Transverse colon (tissue), 4 donors: ENCODE measurements at places on chromosomes 13 and 19. TPM values are rescaled to one million over a fixed set of nuclear protein-coding genes. Genes with fewer than 3 reads are reported as not detected.

ZNF221 gene
- 32.2 TPM for total RNA-seq

ZNF439 gene
- 15.5 TPM for total RNA-seq

LILRB4 gene
- total RNA-seq: not detected

PCDH20 gene
- total RNA-seq: 6.0 TPM

CCDC70 gene
- not detected for total RNA-seq

SUGP1 gene
- total RNA-seq: 118 TPM

TMEM255B gene
- total RNA-seq: 1.1 TPM

DNA sequence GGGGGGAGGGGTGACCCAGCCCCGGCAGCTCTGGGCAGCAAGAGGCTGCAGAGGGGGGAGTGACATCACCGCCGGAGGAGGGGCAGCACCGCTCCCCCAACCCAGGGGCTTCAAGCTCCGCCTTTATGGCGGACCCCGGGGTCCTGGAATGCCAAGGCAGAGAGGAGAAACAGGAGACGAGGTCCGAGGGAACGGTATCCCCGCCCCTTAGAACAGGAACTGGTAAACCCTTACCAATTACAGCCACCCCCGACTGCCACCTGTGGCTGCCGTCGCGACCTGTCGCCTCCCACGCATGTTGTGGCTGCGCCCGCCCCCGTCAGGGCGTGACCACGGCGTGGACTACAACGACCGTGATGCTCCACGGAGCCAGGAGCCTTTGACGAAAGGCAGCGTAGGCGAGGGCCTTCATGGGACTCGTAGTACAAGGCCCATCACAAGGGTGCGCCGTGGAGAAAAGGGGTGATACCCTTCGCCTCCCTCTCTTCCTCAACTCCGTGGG is 4.1 kb upstream of the KCNC3 start:
- H3K4me1 ChIP-seq: peaks cover 38% of the 10 kb centered on the region
- no peak overlapping the region for H3K4me3 ChIP-seq
- peaks cover 47% of the 10 kb centered on the region for H3K27me3 ChIP-seq
- peak overlapping the region; percentile 48 for H3K27ac ChIP-seq
- DNase-seq: peak; percentile 88

- no peak for DNase-seq
- H3K4me3 ChIP-seq: no peak overlapping the region
- no peaks in the 10 kb centered on the region for H3K4me1 ChIP-seq
These were observed 137.6 kb downstream of the KLF12 start for GRCh38 chr13:73996569-73996968.

DNA sequence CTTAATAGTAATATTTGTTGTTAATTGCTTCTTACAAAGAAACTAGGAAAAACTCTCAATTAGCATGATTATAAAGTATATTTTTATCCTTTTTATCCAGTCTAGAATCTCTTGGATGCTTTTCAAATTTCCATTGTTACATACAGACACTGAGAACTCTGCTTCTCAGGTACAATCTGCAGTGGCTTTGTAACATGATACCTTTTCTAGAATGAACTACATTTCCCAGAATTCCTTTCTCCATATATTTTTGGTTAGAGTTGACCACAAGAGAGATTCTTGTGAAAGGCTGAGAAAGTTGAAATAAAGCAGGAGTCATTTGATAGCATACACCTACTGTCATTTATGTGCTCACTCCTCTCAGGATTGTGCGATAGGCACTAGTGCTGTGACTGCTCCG is 148.6 kb downstream of the SLITRK6 start:
- H3K27me3 ChIP-seq: no peaks in the 10 kb centered on the region
- no peaks in the 10 kb centered on the region for H3K4me1 ChIP-seq
- no peak overlapping the region for H3K27ac ChIP-seq
- H3K4me3 ChIP-seq: no peak overlapping the region
- no peaks in the 10 kb centered on the region for H3K36me3 ChIP-seq

DNA sequence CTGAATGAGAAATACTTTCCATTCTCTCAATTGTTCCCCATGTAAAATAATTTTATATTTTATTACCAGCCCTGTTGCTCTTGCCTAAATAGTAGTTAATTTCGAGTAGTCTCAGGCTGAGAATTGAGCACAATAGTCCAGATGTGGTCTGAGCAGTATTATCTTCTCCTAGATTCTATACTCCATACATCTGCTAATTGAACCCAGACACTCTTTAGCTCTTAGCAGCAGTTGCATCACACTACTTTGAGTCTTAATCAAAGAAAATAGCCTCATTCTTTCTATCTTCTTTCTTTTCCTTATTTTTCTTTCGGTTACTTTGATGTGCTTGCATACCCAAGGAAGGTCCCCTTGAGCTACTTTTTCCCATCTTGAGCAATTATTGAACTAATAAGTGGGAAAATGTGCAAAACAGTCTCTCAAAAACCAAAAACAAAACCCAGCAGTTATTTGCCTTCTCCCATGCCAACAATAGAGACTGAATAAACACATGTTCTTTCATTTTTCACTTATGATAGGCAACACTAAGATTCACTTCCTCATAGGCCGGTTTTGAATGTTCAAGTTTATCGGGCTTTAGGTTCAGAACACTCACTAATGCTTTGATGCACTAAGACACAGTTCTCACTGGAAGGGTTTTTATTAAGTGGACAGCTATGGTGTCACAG is 204.5 kb downstream of the POU4F1 start:
- H3K4me1 ChIP-seq: no peaks in the 10 kb centered on the region
- no peaks in the 10 kb centered on the region for H3K27me3 ChIP-seq
- H3K4me3 ChIP-seq: no peak overlapping the region
- H3K27ac ChIP-seq: no peak overlapping the region

- no peaks in the 10 kb centered on the region for H3K27me3 ChIP-seq
- no peaks in the 10 kb centered on the region for H3K36me3 ChIP-seq
- DNase-seq: peak; percentile 61
- H3K27ac ChIP-seq: peak overlapping the region; percentile 87
- H3K4me1 ChIP-seq: peaks cover 5% of the 10 kb centered on the region
These were observed 919 bp downstream of the VAV1 start for GRCh38 chr19:6773323-6773931.

DNA sequence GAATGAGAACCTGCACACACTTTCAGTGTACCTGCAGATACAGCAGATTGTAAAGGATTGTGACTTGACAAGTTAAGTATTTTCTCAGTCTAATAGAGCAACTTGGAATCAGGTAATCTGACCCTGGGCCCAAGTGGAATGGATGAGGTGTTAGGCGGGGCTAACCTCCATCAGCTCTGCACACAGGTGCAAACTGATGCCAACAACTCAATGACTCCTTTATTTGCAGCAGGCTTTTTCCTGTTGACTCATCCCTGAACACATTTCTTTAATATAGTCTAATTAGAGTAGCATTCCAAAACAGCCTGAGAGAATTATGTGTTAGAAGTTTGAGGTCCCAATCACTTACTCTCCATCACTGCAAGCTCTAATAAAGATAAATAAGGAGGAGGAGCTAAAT is 48.8 kb downstream of the TPT1 start:
- H3K4me3 ChIP-seq: no peak overlapping the region
- no peak overlapping the region for H3K27ac ChIP-seq
- H3K4me1 ChIP-seq: no peaks in the 10 kb centered on the region
- H3K27me3 ChIP-seq: no peaks in the 10 kb centered on the region

- H3K4me1 ChIP-seq: no peaks in the 10 kb centered on the region
- DNase-seq: no peak
- H3K27me3 ChIP-seq: no peaks in the 10 kb centered on the region
- no peaks in the 10 kb centered on the region for H3K36me3 ChIP-seq
- no peak overlapping the region for H3K4me3 ChIP-seq
These were observed 73.7 kb downstream of the CYSLTR2 start for GRCh38 chr13:48727241-48728011.

- peak; percentile 26 for DNase-seq
- no peak overlapping the region for H3K27ac ChIP-seq
- H3K4me1 ChIP-seq: peaks cover 7% of the 10 kb centered on the region
- H3K36me3 ChIP-seq: no peaks in the 10 kb centered on the region
These were observed 485 bp downstream of the CPAMD8 start for GRCh38 chr19:17025991-17026658.

DNA sequence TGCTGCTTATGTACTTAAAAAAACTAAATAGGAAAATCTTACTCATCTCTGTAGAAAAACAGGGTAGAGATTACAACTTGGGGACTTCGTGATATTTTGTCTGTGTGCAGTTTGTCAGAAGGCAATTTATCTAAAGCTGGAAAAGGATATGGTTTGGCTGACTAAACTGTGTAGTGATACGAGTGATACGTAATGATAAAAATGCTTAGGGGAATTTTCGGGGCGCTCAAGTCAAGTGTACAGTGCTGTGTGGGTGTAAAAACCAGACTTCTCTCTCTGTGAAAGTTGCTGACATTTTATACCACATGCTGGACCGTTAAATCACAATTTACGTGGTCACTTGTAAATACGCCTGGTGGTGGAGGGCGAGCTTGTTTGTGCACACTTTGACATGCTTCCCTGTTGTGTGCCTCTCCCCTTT is 221.7 kb downstream of the KCNRG start:
- H3K27me3 ChIP-seq: no peaks in the 10 kb centered on the region
- no peak overlapping the region for H3K27ac ChIP-seq
- no peak overlapping the region for H3K4me3 ChIP-seq
